ENCODE measurements at places on chromosomes 2 and 18.

- no peak for DNase-seq
These were observed 58.9 kb upstream of the ZSWIM2 start for GRCh38 chr2:186907897-186908296.

DNA sequence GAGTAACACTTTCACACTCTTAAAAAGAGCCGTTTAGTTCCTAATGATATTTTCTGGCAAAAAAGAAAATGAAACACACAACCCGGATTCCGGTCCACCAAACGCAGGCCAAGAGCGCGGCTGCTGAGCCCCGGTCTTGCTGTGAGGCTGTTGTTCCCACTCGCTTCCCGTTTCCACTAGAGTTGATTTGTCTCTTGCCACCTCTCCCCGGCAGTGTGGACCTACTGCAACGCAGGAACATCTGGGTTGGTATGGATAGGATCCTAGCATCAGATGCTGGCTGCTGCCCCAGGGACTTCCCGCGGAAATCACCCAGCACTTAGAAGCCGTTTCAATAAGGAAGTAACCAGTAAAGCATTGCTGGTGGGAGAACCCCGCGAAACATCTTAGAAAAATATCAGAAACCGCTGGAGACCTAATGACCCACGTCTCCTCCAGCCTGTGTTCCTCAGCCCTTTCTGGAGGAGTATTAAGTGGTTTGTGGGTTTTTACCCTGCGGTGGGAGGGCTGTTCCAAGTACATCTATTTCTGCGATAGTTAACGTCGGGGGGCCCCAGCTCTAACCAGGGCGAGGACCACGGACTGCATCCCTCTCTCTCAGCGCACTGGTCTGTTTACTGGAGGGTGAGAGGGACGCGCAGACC lies 939 bp downstream of the DOCK10 start:
- no peak for DNase-seq

DNA sequence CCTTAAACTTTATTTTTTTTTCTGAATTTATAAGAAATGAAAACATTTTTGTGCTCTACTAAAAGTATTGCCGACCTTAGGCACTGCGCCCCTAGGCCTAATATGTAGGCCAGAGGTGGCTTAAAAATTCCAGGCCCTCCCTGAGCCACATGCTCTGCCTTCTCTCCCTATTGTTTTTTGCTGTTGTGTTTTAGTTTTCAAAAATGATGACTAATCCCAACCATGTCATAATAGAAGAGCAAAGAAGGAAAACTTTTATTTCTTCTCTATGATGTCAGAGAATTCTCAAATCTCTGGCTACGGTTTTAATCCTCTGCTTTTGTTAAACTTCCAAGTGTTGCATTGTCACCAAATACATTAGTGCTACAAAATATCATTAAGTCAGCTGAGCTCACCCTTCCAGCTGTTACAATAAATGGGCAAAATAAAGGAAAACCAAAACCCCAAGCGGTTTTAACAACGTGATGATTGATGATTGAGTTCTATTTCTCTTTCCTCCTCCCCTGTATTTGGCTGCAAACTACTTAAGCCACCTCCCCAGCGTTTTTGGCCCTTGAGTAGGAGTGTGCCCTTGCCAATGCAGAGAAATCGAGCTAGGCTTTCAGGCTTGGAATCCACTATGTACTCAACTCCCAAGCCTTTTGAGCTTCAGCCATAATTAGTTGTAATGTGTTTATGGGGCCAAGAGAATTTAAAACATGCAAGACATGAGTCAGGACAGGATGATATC lies 163.5 kb upstream of the POU3F3 start:
- no peak for DNase-seq

DNA sequence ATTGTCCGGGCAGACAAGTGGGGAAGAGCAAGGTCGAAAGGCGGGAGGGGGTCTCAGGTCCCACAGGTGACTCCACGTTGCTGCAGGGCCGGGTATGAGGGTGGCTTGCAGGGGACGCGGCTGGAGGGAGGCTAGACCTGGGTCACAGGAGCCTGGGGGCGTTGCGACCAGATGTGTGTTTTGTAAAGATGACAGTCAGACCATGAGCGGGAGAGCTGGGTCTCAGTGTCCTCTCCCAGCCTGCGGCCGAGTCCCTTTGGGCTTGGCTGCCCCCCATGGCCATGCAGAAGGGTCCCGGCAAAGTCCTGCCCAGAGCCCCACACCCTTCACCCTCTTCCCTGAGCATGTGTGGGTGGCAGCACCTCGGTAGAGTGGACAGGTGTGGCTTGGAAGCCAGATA lies 239.2 kb downstream of the ATAD2B start:
- no peak for DNase-seq

- DNase-seq, result peak; percentile 43
These were observed 3.2 kb downstream of the SLC39A10 start for GRCh38 chr2:195659982-195660890.

DNA sequence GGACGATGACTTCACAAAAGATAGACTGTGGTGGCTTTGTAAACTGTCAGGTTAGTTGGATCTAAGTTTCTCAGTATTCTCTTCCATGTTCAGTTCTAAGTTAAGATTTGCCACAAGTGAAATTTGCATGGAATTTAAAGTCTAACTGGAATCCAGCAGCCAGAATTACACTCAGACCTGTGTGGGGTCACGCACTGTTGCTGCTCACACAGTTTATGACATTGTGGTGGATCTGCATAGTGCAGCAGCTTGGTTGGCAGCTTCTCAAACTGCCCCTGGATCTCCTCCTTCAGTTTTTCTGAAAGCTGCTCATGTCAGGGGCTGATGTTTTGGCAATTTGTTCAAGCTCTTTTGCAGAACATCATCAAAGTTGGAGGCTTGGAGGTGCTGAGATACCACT lies 228.1 kb upstream of the KCNJ3 start:
- DNase-seq, result no peak

Data from SW480 (cell line).